Parietal lobe (tissue), 2 donors: ENCODE measurements at places on chromosomes 5 and 9. TPM values are rescaled to one million over a fixed set of nuclear protein-coding genes. Genes with fewer than 3 reads are reported as not detected.

POU5F2 gene
- 17.2 TPM for total RNA-seq

PCA3 gene
- total RNA-seq, result 1.6 TPM

BAG1 gene
- 34.4 TPM for total RNA-seq

CCDC183 gene
- 6.3 TPM for total RNA-seq

PCDHGC4 gene
- total RNA-seq, result 91.7 TPM
